ENCODE measurements at places on chromosomes 1 and 21.

- no peak for DNase-seq
These were observed 21.0 kb downstream of the KIF21B start for GRCh38 chr1:201002510-201002909.

- DNase-seq, result no peak
These were observed 27.0 kb upstream of the TRAPPC10 start for GRCh38 chr21:43984905-43985689.

DNA sequence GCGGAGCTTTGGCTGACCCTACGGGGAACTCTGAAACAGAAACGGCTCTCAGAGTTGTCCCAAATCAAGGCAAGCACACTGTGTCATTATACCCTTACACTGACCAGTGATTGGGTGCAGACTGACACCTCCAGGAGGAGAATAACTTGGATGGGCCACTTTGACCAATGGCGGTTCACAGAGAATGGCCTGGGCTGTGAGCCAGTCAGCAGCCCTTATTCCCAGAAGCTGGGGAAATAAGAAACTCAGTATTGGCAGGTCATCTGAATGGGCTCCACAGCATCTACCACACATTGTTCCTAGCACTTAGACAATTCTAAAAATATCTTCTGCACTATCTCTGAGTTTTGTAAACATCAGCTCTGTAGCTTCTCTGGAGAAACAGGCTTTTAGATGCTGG is 265.2 kb downstream of the ADGRL2 start:
- DNase-seq, result no peak

DNA sequence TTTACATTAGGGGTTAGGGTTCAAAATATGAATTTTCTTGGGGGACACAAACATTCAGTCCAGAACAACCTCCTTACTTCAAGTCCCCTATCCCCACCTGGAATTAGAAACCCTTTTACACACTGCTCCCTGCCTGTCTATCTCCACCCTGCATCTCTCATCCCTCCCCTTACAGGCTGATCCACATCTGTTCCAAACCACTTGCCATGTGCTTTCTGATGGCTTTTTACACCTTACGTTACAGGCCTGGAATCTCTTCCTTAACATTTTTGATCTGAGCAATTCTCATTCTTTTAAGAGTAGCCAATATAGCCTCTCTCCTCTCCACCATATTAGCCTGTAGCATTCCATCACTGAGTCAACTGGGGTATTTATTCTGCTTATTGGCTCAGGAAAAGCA is 122.0 kb downstream of the PTBP2 start:
- DNase-seq, result no peak

DNA sequence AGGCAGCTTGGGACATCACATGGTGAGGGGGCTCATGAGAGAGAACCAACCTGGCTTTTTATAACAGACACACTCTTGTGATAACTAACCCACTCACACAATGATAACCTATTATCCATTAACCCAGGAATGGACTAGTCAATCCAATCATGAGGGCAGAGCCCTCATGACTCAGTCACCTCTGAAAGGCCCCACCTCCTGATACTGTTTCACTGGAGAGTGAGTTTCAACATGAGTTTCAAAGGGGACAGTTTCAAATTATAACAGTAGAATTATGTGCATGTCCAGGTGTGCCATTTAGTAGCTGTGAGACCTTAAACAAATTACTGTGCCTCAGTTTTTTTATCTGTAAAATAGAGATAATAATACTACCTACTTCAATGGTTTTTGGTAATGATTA is 47.6 kb upstream of the PPP2R5A start:
- no peak for DNase-seq

DNA sequence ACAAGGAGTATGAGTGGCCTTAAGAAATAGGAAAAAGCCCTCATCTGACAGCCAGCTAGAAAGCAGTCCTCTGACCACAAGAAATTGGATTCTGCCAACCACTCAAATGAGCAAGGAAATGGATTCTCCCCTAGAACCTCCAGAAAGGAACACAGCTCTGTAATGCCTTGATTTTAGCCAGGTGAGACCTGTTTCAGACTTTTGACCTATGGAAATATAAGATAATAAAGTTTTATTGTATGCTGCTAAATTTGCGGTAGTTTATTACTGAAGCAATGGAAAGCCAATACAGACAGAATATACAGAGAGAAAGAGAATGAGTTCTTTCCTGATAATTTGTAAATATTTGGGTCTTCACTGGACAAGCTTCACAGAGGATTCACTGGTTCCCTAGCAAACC is 28.8 kb upstream of the SELE start:
- no peak for DNase-seq

DNA sequence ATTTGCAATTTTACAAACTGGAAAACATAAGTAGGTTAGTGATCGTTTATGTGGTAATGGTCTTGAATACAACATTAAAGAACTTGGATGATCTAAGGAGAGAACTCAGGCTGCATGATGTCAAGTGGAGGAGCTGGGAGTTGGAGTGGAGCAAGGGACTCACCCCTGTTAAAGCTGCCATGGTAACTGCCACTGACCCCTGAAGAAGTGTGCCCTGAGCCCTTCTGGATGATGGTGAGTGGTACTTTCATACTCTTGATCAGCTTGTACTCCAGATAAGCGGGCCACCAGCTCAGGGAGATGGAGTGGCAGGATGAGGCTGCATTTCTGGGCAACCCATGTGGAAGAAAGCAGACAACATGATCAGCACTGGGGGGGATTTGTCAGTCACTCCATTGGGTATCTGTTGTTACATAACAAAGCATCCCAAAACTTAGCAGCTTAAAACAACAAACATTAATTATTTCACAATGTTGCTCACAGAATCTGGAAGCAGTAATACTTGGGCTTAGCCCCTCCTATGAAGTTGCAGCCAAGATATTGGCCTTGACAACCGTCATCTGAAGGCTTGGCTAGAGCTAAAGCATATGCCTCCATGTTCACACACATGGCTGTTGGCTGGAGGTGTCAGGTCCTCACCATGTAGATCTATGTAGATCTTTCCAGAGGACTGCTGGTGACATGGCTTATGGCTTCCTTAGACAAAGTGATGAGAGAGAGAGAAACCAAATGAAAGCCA is 213.8 kb downstream of the DUSP10 start:
- DNase-seq, result no peak

DNA sequence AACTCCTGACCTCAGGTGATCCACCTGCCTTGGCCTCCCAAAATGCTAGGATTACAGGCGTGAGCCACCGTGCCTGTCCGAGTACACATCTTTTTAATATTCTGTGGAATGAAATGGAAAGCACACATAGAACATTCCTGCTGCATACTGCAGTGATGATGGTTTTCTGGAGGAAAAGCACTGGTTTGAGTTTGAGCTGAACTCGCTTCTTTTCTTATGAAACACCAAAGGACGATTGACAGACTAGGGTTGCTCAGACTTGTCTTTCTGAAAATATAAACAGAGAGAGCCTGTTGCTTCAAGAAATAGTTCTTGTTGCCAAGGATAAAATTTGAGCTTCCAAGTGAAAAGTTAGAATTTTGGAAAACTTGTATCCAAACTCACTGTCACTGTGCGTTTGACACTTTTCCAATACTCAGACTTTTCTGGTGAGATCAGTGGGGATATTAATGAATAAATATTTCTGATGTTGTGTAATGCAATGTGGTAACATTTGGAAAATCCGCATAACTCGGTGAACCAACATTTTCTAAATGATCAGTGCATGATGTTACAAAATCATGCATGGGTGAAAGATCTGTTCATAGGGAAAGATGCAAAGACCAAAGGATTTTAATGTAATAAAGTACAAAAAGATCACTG is 15.0 kb upstream of the ERMAP start:
- DNase-seq, result no peak

- DNase-seq, result no peak
These were observed 166.6 kb downstream of the DYRK1A start for GRCh38 chr21:37532868-37533780.

GRCh38 chr1:207134581-207134980 is 30.5 kb downstream of the C4BPA start:
- DNase-seq, result no peak

GRCh38 chr1:21278860-21279845 is 11.1 kb downstream of the ECE1 start:
- DNase-seq, result no peak

GRCh38 chr1:72284348-72285073 is 2.2 kb upstream of the NEGR1 start:
- DNase-seq, result no peak

DNA sequence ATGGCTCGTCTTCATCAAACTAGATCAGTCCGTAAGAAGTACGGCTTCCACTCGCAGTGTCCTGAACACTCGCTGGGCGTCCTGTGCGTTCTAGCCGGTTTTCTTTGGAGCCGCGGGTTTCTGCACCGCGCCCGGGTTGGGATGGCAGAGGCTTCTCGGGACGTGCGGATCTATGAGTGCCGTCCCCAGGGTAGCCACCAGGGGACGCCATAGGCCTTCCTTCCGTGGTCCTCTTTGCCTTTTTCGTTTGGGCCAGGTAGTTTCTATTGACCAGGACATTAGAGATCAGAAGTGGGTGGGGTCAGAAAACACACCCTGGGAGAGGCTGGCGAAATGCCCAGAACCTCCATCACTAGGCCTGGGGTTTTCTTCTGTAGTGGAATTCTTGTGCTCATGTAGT is 273.8 kb downstream of the FAM72C start:
- no peak for DNase-seq

GRCh38 chr1:59433440-59433813 is 136.5 kb downstream of the FGGY start:
- DNase-seq, result no peak

DNA sequence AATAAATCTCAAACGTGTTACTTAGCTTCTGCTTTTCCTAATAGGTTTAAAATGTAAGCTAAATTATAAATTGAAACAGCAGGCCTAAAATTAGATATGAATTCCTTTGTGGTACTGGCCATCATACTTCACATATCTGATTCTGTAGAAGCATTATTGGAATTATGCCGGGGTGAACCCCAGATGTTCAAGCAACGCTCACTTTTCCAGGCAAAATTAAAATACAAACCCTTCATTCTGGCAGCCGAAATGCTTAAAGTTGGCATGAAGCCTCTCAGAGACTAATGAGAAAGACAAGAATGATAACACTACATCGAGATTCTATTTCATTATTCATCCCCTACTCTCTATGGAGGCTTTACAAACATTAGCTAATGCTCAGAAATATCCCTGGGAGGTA is 1352.7 kb upstream of the ADGRL2 start:
- DNase-seq, result no peak

DNA sequence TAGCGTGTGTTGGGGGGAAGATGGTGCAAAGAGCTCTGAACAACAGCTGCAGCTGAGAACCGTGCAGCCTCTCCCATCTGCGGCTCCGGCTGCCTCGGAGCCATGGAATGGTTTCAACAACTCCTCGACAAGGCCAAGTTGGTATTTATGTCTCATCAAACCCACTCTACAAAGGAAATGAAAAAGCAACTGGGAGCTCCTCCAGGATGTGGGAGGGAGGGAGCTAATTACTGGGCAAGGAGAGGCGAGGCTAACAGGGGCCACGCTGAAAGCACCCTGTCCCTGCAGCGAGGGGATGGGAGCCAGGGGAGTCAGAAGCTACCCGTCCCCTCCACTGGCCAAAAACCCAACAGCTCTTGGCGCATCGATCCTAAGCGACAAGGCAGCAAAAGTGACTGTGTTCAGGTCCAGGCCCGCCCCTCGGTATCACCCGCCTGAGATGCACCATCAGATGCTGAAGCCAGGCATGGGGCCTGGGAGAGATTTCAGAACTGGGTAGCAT is 63.1 kb downstream of the ACOT7 start:
- no peak for DNase-seq

- no peak for DNase-seq
These were observed 132.3 kb downstream of the URB2 start for GRCh38 chr1:229758101-229759036.

DNA sequence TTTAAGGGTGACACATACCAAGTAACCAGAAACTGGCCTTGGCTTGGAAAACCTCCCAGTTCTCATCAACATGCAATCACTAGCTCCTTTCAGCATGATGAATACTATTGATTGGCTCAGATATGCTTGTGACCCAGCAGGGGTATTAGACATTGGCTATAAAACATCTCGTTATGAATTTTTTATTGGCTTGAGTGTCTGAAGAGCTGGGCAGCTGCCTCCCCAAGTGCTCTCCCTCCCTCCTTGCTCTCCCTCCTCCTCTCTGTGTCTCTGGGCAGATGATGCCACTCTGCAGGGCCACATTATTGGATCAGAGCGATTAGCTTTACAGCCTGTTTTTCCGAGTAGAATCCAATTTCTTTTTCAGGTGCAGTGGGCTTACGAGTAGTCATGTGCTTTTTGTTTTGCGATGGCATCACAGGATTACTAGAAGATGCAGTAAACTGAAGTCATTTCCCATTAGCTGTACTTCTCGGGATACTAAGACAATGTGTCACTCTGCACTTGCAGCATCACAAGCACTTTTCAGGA is 79.3 kb upstream of the ATF3 start:
- no peak for DNase-seq

DNA sequence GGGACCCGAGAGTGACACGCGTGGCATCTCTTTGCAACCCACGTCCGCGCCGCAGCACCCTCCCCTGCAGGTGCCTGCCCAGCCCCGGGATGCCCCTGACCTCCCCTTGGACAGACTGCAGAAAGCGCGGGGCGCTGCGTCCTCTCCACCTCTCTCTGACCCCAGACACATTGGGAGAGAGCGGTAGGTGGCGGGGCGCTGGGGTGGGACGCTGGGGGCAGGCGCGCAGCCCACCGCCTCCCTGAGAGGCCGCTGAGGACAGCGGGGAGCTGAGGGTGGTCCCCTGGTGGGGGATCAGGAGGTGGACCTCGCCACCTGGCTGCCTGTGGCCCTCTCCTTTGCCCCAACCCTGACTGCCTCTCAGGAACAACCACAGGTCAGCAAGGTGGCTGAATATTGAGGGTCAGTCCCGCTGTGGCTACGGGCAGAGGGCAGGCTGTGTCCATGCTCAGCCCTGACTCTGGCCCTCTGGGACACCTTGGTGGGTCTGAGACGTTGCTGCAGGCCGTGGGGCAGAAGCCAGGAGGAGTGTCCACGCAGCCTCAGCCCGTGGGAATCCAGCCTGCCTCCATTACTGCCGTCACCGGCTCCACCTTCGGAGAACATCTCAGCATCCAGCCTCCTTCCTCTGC is 761 bp upstream of the UBE2J2 start:
- no peak for DNase-seq

- no peak for DNase-seq
These were observed 1352.9 kb downstream of the NCAM2 start for GRCh38 chr21:22351076-22351475.

DNA sequence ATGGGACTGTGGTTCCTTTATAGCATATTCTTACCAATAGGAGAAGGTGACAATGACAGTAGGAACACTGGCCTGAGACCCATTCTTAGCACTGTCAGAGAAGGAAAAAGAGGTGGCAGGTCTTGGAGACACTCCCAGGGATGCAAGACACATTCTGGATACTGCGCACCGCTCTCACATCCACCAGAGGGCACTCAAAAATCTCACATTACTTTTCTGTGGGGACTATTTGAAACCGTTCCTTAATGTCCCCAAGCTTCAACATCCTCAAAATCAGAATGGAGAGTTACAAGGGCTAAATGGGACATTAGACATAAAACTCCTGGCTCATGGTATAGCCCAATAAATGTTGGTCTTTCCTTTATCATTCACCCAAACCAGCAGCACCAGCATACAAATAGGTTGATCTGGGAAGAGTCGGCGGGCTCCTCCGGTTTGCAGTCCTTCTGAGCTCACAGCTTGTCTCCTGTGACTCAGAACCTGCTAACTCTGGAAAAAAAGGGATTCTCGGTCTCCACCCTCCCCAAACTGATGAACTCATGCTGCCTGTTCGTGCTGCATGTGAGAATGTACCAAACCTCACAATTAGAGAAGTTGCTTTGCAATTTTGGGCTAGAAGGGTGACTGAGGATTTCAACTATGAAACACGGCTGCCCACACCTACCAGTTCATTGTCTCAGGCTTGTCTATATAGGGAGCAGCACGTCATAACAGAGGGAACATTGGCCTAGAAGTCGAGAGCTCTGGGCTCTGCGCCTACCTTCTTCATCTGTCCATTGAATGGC is 40.2 kb downstream of the IL12RB2 start:
- DNase-seq, result no peak

Data from stimulated activated CD8-positive, alpha-beta memory T cell treated with anti-CD3 and anti-CD28 coated beads, Interleukin-7, amount 100 ng/mL, for 1 hour (primary cell).